Activated T-helper 17 cell treated with anti-CD3 and anti-CD28 coated beads, Interleukin-2, amount 50 U/mL, for 72 hours (primary cell): ENCODE measurements at places on chromosomes 6 and 20. TPM values are rescaled to one million over a fixed set of nuclear protein-coding genes. Genes with fewer than 3 reads are reported as not detected.
A peak's percentile ranks its signal among the peaks of the same experiment; 100 is the strongest.

TMEM14B gene
- total RNA-seq = 109 TPM

DNA sequence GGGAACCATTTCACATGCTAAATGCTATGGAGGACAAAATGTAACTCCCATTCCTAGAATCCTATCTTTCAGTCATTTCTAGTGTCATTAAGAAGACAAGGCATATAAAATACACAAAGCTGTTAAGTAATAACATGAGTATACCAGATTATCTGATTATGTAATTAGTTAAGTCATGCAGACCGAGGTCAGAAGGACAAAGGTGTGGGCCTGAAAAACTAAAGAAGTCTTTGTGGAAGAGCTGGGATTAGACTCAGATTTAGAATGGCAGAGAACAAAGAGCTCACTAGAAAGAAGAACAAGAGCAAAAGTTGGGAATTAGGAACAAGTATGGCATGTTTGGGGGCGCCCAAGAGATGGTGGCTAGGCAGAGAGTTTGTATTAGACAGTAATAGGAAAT is 37.0 kb downstream of the EFHC1 start:
- no peak for ATAC-seq

DNA sequence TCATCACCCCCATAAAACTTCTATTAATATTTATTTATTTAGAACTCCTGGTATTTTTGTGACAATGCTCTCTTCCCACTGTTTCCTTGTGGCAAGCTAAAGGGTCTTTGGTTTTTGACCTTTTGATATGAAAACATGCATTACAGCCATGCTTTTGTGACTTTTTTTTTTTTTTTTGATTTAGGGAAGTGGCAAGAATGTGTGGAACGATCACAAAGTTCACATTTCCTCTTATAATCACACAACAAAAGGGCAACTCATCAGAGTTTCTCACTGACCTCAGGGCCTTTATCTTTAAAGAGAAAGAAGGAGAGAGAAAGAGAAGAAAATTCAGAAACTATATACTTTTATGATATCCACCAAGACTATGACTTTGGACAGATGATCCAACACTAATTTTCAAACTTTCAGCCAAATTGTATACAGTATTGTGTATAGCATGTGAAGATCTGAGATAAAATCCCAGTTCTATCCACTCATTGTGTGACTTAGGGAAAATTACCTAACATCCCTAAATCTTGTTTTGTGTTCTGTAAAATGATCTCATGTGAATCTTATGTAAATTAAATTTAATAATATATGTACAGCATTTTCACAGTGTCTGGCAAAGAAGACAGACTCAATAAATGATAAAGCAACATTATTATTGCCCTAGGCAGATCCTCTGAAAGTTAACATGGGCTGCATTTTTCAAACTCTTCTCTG is 106.8 kb upstream of the MARCKS start:
- ATAC-seq = no peak

GRCh38 chr6:157270308-157270707 is 53.0 kb downstream of the TMEM242 start:
- no peak for ATAC-seq

- ATAC-seq = no peak
Observed at GRCh38 chr6:146542881-146543210, 787 bp upstream of the RAB32 start.

DNA sequence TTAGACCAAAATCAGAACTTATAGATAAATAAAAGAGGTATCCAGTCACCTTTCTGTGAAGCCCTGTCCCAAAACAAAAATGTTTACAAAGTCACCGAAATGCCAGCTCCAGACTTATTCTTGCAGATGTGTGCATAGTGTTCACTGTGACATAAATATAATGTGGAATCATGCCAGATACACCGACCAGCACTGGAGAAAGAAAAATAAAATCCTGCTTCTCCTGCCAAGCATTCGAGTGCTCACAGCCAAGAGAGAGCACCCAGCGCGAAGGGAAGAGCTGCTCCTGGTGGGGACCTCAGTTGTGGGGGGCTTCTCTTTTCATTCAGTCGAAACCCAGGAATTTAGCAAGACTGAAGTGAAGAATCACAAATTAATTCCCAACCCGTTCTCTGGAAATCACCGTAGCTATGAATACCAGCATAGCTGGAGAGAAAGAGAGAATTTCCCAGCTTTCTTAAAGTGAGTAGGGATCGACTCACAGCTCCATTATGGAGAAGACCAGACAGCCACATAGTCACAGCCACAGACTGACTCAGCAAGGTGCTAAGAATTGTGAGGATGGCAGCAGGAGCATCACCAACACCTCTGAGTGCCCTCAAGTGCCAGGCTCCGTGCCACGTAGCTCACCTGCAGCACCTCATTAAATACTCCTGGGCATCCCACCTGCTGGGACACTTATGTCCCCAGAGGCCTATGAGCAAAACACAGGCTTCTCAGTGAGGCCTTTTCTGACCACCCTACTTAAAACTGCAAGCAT is 33.2 kb downstream of the BFSP1 start:
- no peak for ATAC-seq

DNA sequence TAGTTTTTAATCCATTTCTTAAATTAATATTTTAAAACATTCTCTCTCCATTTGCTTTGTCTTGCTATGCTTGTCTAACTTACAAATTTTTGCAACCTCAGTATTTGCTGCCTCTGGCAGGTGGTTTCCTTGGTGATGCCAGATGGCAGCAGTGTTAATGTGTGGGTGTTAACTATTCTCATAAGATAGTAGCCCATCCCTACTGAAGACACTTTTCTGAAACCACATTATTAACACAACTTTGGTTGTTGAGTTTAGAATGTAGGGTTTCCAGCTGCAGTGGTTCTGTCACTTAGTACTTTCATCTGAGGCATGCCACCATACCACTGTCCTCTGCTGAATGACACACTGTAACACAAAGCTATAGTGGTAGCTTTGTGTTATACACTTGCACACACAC is 75.1 kb downstream of the MYO6 start:
- ATAC-seq = peak; percentile 19

OOEP gene
- total RNA-seq = 1.0 TPM

MEP1A gene
- total RNA-seq = not detected

GRCh38 chr6:126199466-126199865 is 140.4 kb upstream of the CENPW start:
- no peak for ATAC-seq

DNA sequence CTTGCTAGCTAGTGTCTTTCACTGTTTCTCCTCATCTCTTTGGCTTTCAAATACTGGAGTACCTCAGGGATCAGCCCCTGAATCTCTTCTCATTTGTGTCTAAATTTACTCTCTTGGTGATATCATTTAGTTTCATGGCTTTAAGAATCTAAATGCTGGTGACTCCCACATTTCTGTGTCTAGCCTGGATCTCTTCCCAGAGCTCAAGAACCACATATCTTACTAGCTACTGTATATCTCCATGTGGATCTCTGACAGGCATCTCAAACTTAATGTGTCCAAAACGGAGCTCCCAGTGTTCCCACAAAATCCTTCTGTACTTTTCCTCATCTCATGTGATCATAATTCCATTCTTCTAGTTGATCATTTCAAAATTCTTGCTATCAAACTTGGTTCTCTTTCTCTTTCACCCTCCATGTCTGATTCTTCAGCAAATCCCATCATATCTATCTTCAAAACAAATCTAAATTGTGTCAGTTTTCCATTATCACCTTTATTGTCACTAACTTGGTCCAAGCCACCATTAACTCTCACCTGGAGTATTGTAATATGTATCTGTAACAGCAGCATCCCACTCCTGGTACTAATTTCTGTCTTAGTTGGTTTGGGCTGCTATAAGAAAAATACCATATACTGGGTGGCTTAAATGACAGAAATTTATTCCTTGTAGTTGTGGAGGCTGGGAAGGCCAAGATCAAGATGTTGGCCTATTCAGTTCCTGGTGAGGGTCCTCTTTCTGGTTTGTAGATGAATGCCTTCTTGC is 45.9 kb downstream of the CCDC170 start:
- ATAC-seq = no peak

TMC2 gene
- not detected for total RNA-seq

DNA sequence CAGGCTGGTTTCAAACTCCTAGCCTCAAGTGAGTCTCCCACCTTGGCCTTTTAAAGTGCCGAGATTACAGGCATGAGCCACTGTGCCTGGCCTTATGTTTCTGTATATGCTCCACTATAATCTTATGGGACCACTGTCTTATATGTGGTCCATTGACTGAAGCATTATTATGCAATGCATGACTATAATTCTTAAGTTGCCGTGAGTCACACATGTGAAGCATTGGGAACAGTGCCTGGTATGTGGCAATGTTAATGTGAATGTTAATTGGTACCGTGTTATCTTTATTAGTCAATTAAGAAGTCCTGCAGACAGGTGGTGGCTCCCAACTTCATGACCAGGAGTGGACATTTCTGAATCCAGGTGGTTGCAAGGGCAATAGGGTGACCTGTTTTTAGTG is 14.7 kb upstream of the ASXL1 start:
- no peak for ATAC-seq

DNA sequence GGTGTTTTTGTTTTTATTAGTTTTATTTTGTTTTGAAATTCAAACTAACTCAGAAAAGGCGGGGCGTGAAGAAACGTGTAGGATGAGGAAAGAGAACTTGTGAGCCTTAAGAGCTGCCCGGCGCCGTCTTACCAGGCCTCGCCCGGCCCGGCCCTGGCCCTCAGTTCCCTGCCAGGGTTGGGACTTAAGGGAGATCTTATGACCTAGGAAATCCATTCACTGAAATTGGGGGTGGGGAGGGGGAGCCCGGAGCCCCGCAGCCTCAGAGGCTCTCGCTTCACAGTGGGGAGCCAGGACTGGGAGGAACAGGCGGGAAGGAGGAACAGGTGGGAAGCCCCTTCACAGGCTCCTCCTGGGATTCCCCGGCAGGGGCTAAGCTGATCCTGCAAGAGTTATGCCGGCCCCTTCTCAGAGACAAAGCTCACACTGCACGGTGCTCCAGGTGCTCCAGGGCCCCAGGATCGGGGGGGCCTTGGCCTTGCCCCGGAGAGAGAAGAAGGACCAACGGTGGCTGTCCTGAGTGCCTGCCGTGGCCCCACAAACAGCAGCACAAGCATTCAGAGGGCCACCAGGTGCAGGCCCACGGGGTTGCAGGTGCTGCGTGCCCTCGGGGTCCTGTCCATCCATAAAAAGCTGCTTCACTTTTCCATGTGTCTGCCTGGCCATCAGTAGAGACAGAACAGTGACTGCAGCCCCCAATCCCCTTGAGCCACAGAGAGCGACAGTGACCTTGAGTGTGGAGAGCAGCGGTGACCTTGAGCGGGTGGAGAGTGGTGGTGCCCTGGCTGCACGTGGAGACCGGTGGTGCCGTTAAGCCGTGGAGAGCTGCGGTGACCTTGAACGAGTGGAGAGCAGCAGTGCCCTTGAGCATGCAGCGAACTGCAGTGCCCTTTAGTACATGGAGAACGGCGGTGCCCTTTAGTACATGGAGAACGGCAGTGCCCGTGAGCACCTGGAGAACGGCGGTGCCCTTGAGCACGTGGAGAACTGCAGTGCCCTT is 152.7 kb downstream of the DLL1 start:
- ATAC-seq = no peak

GTF2H4 gene
- 34.3 TPM for total RNA-seq

KCNK15 gene
- total RNA-seq = 0.09 TPM

DNA sequence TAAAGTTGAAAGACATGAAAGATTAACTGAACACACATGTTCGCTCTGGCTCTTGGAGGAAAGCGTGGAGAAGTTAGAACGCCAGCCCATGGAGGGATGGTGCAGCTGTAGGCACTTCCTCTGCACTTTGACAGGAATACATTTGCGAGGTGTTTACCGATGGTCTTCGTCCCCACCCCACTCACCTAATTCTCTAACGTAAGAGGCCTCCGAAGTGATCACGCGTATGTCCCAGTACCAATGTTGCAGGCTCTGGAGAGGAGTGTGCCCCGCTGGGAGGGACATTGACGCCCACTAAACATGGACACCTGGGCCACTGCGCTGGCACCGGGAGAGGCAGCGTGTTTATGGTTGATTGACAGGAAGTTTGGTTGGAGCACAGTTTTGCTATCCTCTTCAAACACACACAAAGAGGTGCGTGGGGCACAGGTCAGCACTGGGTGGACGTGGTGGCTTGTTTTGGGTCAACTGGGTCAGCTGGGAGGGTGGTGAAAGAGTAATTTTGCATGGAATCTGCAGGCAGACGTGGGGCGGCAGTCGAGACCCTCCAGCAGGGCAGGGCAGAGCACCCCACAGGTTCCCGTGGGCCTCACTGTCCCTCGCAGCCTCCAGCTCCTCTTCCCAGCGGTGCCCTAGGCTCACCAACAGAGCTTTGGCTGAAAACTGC is 110.1 kb downstream of the DLL1 start:
- no peak for ATAC-seq

CCM2L gene
- not detected for total RNA-seq

ENPP4 gene
- total RNA-seq = 7.4 TPM

DNA sequence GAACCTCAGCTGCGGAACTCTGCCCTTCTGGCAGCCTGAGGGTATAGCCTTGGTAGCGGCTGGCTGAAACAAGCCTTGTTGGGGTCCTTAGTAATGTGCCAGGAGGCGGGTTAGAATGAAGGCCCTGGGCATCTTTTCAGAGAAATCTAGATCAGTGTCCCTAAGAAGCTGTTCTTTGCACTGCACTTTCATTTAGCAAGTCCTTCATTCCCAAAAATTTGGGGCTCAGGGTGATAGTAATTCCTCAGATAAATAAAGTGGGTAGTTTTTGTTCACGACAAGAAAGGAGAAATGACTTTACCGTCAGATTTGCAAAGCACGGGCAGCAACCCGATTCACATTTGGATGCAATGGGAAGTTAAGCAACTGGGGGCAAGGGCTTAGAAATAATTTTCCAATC is 3.2 kb downstream of the INSM1 start:
- ATAC-seq = no peak

TMEM14A gene
- total RNA-seq = 20.3 TPM

DNA sequence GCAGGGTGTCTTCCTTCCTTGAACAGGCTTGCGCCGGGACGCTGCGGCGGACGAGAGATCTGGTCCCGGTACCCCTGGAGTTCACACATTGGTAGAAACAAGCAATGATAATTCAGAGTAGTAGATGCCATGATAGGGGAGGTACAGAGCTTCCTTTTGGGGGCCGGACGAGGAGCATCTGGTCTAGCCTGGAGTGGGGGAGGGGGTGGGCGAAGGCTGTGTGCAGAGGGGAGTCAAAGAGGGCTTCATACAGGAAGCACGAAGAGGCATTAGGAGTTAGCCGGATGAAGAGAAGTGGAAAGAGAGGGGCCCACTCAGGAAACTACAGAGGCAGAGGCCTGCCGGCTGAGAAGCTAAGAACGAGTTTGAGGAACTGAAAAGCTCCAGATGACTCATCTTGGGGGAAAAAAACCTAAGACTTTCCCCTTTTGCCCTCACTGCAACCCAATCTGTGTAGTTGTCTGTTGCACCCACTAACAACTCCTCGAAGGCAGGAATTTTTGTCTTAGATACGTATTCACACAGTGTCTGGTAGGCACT is 611 bp downstream of the CNPY3 start:
- ATAC-seq = peak; percentile 58

SLC17A9 gene
- total RNA-seq = 7.0 TPM

DNA sequence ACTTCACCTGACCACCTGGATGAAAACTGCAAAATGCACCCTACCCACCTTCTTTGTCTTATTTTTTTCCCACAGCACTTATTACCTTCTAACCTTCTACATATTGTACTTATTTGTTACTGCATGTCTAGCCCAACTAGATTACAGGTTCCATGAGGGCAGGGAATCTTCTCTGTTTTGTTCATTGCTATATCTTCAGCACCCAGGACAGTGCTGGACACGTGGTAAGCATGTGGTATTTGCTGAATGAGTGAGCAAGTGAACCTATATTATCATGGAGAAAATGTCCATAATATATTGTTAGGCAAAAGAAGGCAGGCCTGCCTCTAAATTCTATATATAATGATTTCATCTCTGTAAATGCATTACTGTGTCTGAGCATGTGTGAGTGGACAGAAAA is 107.0 kb downstream of the TRERF1 start:
- ATAC-seq = no peak
